ENCODE measurements at places on chromosomes 11 and 22.

GRCh38 chr22:33806191-33806590 is 114.1 kb downstream of the LARGE1 start:
- DNase-seq = peak; percentile 61

GRCh38 chr11:45144126-45145082 is 2.0 kb upstream of the PRDM11 start:
- DNase-seq = no peak

GRCh38 chr11:131616481-131617140 is 246.2 kb downstream of the NTM start:
- DNase-seq = no peak

DNA sequence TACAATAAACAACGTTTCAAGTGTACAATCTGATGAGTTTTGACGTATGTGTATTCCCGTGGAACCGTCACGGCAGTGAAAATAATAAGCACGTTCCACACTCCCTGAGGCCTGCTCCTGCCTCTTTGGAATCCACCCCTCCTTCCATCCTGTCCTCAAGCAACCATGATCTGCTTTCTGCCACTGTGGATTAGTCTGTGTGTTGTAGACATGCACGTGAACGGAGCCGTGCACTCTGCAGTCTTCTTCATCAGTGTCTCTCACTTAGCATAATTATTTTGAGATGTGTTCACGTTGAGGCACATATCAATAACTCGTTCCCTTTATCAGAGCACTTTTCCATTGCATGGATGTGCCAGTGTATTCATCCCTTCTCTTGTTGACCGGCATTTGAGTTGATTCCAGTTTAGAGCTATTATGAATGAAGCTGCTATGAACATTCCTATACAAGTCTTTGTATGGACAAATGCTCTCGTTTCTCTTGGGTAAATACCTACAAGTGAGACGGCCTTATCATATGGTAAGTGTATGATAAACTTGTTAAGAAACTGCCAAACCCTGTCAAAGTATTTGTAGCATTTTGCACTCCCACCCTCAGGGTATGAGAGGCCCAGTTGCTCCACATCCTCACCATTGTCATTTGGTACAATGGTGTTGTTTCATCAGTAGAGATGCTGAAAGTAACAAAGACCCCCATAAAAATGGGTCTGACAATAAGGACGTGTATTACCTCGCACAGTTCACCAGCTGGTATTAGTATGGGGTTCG is 102.8 kb upstream of the CRYBB3 start:
- no peak for DNase-seq

DNA sequence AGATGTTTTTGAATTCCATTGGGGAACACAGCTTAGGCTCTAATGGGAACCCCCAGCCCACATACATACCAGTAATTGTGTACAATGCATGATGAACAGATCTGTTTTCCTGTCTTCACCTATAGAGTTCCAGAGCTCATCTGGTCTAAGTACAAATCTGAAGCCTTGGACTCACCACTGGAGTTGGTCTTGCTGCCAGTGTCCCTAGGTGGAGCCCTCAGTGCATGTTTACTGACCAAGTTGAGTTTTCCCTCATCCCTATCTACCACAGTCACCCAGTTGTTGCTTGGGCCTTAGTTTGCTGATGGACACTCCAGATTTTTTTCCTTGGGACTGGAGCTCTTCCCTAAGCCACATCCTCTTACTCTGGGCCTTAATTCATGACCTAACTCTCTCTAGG is 159.2 kb upstream of the DDI1 start:
- peak; percentile 4 for DNase-seq

DNA sequence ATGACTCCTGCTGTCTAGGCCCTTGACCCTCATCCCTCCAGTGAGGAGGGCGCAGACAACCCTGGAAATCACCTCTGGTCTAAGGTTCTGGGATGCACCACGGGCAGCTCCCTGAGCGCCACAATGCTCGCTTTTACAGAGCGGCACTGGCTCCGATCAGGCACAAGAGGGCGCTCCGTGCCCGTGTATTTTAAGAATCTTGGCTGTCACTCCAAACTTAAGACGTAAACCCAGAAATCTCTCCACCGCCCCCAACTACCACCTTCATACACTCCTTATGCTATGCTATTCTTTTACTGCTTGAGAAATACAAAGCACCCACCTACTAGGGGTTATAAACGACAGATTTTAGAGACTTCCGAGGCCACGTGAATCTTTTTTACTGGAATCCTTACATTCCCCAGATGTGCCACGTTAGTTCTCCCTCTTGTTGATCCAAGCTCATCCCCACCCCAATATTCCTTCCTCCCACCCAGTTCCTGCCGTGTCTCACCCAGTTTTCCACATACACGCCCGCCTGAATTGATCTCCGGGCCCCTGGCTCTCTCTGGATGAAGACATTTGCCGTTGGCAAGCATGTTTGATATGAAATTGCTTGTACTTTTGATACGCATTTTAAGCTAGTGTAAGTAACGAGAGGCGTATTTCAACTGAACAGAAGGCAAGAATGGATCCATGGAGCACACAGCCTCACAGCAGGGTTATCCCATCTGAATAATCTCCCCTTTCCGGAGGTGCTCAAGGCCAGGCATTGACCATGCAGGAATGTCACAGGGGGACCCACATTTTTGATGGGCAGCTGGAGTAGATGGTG is 453.5 kb downstream of the OPCML start:
- peak; percentile 48 for DNase-seq

GRCh38 chr11:33063326-33063881 is 24.0 kb downstream of the TCP11L1 start:
- DNase-seq = no peak

- no peak for DNase-seq
Measured at GRCh38 chr11:66858186-66858938, 1.5 kb downstream of the LRFN4 start.

DNA sequence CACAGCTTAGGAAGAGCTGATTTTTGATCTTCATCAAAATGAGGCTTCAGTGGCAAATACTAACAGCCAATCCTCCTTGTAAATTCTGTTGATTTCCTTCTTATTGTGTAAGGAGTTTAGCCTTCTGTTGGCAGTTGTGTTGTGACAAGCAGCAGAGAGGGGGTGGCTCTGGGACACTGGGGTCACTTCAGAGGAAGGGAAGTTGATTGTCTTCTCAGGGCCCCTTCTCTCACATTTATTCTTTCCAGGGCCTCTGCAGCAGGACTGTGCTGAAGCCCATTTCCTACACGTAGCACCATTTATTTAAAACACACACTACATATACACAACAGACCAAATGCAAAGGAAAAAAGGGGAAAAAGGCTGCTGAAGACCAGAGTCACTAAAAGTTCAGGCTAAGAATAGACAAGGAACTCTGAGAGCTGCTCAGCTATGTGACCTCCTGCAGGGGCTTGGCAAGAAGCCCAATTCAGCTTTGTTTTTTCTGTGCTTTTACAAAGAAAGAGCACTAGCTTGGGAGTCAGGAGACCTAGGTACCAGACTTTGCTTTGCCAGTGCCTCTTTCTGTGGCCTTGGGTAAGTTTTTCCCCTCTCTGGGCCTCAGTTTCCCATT is 28.3 kb upstream of the UPB1 start:
- DNase-seq = no peak

DNA sequence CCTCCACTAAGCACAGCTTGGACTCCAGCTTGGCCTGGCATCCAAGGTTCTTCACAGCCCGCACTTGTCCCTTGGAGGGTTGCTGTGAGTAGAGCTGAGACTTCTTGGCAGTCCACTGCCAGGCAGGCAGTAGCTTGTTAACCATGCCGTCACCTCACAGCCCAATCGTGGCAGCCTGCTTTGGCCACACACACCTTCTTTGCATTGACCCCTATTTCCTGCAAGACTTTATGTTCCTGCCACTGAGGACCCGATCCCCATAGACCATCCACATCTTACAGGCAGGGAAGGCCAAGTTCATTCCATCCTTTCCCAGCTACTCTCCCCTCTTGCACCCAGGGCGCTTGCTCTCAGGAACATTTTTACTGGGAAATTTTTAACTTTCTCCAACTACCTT is 2.5 kb upstream of the PYGM start:
- DNase-seq = no peak

DNA sequence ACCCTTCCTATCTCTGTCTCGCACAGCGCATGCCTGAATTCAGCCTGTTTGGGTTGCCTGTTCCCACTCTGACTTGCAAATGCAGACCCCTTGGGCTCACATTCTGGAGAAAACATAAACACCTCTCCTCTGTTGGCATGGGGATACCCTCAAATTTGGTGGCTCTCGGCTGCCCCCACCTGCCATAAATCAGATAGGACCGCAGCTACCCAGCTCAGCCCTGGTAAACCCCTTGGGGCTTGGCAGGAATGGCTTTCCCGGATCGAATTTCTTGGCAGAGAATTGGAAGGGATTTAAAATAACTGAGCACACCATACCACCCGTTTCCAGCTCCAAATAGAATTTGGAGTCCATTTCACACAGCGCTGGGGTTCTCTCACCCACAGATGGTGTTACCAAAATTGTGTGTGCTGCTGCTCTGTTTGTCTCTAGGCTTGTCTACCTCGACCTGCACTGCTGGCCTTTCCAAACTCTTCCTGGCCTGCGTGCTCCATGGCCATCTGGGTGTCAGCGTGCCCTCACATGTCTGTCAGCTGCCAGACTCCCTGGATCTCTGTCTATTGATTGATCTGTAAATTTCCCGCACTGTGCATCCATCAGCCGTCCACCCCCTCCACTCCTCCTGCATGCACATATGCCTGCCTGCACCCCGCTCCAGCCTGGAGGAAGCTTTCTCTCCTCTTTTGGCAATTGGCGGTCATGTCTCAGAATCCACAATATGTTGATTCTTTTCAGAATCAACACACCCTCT is 134.0 kb downstream of the NTM start:
- DNase-seq = no peak

- no peak for DNase-seq
Measured at GRCh38 chr11:35518766-35519165, 6.7 kb downstream of the PAMR1 start.

GRCh38 chr11:47854667-47855066 is 6.5 kb upstream of the NUP160 start:
- DNase-seq = no peak

- DNase-seq = no peak
Measured at GRCh38 chr22:47155912-47156311, 393.5 kb downstream of the TBC1D22A start.

DNA sequence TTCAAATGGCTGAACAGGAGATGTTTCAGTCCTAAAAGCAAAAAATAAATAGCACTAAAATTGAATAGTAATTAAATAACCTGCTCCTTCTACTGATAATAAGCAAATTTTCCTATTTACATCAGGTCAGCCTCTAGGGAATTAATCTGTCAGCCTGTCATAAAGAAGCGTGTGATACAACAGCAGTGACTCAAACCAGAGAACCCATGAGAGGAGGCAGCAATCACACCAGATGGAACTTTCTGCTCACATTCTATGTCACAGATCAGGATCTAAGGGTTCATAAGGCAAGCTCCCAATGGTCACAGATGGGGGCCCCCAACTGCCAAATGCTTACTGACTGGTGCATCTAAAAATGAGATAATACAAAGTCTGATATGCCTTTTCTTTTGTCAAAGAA is 41.1 kb downstream of the RBFOX2 start:
- DNase-seq = no peak

DNA sequence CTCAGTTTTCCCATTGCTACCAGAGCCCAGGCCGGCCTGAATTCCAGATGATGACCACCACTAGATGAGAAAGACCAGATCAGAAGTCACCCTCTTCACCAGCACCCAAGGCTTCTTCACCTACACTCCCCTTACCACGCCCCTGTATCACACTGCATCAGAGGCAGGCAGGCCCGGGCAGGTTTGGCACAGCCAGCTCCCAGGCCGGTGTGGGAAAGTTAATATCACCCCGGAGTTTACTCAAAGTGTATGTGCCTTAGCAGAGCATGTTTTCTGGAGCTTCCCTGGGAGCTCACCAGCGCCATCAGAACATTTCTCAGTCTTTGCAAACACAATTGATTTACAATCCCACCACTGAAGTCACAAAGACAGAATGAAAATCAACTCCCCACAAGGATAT is 47.5 kb upstream of the POU2AF1 start:
- DNase-seq = no peak

- DNase-seq = peak; percentile 23
Measured at GRCh38 chr11:35274909-35275785, 136.2 kb downstream of the CD44 start.

DNA sequence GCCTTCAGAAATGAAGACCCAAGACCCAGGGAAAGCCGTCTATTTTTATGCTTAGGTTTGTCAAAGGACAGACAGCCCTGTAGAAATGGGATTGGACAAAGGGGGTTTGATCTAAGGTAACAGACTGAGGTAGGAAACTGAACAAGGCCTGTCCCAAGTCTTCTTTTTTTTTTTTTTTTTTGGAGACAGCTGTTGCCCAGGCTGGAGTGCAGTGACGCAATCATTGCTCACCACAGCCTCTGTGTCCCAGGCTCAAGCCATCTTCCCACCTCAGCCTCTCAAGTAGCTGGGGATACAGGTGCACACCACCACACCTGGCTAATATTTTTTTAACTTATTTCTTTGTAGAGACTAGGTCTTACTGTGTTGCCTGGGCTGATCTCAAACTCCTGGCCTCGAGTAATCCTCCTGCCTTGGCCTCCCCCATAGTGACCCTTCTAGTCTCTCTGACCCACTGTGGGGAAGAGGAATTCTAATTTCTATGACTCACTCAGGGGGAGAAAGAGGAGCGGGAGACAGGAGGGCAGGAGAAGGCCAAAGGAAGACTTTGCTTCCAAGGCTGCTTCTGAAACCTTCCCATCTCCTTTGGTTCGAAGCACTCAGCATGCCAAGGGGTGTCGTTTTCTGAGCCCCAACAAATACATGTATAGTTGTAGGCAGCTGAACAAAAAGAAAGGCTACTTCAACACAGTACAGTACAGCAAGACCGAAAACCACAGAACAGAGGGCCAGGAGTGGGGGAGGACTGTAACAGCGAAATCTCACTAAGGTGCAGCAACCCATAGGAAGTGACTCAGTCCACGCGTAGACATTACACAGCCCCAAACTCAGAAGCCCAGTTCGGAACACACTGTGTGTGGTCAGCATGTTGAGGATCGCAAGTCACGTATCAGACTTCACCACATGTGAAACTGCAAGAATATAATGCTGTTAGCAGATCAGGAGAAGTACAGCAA is 872 bp downstream of the TMA7B start:
- DNase-seq = peak; percentile 64

GRCh38 chr11:30561691-30562415 is 24.3 kb downstream of the MPPED2 start:
- no peak for DNase-seq

GRCh38 chr11:112886434-112887370 is 74.5 kb upstream of the NCAM1 start:
- no peak for DNase-seq

- no peak for DNase-seq
Measured at GRCh38 chr11:109859045-109859724, 234.0 kb upstream of the ZC3H12C start.

GRCh38 chr11:4610258-4610935 is 2.4 kb upstream of the TRIM68 start:
- DNase-seq = peak; percentile 19

- DNase-seq = no peak
Measured at GRCh38 chr11:60240662-60241061, 2.3 kb downstream of the MS4A4E start.
